ENCODE measurements at places on chromosomes 11 and 22.

DNA sequence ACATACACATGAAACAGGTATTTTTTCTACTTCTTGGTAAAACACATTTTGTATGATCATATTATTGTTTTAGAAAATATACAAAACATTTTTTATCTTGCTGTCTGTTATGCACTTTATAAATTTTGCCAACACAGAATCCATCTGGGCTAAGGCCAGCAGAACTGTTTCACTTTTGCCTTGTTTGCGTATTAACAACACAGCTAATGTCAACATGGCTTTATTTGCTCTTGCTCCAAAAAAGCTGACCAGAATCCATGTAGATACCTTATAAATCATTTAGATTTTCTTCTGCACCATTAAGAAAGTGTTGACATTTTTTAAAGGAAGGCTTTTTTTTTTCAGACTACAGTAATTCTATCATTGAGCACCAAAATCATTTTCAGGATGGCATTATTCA lies 58.1 kb upstream of the PGR start:
- no peak for DNase-seq

- no peak for DNase-seq
Measured at GRCh38 chr11:10694486-10695239, 1.1 kb upstream of the IRAG1 start.

DNA sequence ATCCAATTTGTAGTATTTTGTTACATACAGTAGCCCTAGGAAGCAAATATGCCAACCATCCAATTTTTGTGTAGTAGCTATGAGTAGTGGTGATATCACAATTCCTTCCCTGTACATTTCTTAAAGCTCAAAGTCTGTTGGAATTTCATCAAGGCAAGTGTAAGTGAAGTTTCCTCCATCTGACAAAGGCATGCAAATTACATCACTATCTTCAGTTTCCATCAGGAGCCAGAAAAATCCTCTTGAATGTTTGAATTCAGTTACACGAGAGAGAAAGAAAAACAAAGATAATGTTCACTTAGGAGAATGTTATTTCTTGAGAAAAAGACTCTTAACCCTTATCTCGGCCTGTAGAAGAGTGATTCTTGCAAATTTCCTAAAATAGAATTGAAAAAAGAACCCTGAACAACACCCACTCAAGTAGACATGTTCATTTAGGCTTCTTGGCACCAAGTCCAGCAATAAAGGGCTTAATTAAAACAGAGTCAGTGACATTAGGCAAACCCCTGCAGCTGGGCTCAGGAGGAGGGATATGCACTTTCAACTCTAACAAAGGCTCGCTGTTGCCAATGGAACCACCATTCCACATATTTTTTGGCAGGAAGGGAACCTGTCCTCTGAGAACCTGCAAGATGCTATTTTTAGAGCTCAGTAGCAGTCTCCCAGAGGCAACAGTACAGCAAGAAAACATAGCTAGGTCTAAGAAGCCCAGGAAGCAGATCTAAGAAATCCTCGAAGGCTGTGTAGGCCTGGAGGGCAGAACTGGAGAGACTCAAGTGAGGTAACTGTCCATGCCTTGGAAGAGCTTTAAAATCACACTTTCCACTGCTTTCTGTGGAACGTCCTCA lies 144.6 kb downstream of the CCDC81 start:
- no peak for DNase-seq

- no peak for DNase-seq
Measured at GRCh38 chr11:39968071-39968470, 1491.4 kb downstream of the LRRC4C start.

DNA sequence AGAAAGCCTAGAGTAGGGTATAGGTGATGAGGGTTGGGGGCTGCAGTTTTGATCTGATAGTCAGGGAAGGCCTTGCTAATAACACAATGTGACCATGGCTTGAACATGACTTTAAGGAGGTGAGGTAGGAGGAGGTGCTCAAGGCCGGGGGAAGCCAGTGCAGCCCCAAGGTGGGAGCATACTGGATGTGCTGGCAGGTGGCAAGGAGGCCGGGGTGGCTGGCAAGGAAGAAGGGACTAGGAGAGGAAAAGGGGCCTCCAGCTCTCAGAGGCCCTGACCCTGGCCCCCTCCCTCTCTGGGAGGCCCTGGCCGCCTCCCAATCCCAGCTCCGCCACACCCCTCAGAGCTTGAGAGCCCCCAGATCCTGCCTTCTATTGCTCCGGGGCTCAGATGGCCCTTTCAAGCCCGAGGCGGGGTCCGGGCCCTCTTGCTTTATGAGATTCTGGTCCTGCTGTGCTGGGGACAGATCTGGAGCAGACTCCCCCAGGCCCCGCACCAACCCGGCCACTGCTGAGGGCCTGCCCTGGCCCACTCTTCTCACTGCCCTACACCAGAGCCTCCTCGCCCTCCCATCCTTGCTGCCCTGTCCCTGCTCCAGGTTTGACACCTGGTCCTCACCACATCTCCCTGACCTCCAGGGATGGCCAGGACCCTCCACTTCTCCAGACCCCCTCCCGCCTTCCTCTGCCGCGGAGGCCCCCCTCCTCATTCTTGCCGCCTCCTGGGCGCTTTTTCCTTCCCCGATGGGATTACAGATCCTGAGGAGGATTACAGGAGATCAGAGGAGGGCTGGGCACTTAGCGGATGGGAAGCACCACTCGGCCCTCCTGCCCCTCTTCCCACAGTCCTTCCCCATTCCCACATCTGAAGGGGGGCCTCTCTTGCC lies 1.8 kb downstream of the PITPNM1 start:
- no peak for DNase-seq

GRCh38 chr22:37276776-37277175 lies 5.5 kb upstream of the CYTH4 start:
- no peak for DNase-seq

DNA sequence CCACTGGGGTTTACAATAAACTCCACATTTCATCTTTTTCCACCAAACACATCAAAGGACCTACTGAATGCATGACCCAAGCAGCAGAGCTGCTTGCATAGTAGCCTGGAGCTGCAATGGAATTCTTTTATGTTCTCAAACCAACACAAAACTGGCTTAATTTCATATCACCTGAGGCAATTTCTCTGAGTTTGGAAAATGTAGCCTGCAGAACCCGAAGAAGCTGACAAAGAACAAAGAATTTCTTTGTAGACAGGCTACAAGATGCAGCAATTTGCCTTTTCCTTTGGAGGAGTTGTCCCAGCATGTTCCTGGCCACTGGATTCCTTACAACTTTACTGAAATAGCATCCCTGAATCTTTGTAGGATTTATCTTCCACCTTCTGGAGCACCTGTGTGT lies 5.5 kb upstream of the TECTA start:
- no peak for DNase-seq

GRCh38 chr22:46061501-46062231 lies 84.7 kb upstream of the WNT7B start:
- DNase-seq, result no peak

DNA sequence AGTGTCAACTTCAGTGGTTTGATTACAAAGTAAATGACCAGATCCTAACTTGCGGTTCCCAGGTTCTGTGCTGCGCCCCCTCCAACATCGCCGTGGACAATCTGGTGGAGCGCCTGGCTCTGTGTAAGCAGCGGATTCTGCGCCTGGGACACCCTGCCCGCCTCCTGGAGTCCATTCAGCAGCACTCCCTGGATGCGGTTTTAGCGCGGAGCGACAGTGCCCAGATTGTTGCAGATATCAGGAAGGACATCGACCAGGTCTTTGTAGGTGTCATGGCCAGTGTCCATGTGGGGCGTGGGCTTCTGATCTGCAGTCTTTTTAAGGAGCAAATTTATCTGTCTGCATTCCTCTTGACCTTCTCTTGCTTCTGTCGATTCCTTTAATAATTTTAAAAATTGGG lies 11.1 kb downstream of the IGHMBP2 start:
- DNase-seq, result no peak

DNA sequence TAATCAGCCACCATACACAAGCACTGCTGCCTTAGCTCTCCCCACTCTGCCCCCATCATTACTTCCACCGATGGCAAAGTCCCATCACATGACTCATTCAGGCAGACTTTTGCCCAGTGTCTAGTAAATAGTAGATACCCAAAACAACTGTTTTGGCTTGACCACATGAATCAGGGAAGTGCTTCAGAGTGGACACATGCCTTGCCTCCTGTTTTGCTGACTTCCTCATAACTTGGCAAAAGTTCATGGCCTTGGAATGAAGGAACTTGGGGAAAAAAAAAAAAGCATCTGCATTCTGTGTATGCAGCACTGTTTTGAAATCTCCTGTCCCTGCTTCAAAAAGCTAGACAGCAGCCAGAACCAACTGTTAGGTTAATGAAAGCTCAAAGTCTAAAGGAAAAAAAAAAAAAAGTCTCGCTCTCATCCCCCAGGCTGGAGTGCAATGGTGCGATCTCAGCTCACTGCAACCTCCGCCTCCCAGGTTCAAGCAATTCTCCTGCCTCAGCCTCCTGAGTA lies 335.3 kb downstream of the FAM181B start:
- no peak for DNase-seq

GRCh38 chr11:121814962-121815361 lies 301.1 kb downstream of the BLID start:
- no peak for DNase-seq

Measured in GM20000 (cell line).